ENCODE measurements at places on chromosomes 1 and 21.

GRCh38 chr1:204979891-204980649 lies 62.9 kb upstream of the CNTN2 start:
- DNase-seq = no peak

- no peak for DNase-seq
Measured at GRCh38 chr1:187433598-187433997, 604.8 kb downstream of the PLA2G4A start.

GRCh38 chr1:219049501-219049900 lies 124.2 kb upstream of the LYPLAL1 start:
- no peak for DNase-seq

DNA sequence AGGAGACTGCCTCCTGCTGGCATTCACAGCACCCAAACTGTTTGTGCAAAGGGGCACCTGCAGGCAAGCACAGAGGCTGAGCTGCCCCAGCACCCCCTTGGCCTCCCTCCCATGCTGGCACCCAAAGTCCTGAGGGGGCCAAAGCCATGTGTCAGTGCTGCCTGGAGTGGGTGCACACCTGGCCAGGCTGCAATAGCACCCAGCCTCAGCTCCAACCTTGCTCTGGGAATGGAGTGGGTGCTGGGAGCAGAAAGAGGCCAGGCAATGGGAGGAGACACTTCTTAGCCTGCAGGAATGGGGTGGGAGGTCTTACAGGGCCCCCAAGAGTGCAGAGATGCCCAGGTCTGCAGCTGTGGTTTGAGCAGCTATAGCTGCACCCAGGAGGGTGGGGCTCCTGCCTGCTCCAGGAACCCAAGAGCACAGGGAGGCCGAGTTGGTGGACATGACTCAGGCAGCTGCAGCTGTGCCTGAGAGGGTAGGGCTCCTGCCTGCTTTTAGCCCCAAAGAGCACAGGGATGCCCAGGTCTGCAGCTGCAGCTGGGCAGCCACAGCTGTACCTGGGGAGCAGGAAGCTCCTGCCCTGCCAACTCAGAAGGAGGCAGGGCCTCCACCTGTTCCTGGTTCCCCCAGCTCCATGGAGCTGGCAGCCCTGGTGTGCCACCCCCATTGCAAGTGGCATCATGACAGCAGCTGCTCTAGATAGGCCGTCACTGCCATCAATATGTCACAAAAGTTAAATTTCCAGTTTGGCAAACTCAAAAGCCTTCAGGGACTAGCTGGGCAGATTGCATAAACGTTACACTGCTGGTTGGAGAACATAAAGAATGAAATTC lies 5.3 kb upstream of the CHD1L start:
- no peak for DNase-seq

DNA sequence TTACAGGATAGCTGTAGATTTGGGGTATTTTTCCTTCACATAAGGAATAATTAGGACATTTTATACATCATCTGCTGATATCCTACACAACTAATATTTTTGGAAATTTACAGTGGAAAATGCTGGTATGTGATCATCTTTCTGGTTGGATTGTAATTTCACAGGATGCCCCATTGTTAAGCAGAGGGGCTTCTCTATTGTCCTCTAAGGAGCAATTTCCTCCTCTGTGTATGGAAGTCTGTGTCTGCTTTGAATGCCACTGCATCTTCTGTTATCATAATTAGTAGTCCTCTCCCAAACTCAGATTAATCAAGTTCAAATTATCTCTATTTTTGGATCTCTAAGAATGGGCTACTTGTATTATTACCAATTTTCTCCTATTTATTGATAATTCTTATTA lies 988.1 kb upstream of the B3GALT2 start:
- no peak for DNase-seq

GRCh38 chr1:84000954-84001495 lies 2.1 kb upstream of the TTLL7 start:
- no peak for DNase-seq

GRCh38 chr21:24097181-24097580 lies 1510.1 kb downstream of the MRPL39 start:
- DNase-seq = no peak

- no peak for DNase-seq
Measured at GRCh38 chr1:209370241-209370995, 213.1 kb upstream of the CAMK1G start.

DNA sequence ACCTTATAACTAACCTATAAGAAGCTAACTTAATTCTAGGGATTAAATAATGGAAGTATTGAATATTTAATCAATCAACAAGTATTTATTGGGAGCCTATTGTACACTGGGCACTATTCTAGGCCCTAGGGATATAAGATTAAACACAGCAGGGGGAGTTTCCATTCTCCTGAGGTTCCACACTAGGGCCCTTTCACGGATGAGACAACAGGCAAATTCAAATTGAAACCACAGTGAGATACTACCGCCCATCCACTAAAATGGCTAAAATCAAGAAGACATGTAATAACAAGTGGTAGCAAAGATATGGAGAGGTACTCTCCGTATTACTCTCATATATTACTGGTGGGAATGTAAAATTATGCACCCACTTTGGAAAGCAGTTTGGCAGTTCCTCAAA lies 674.4 kb downstream of the KIF26B start:
- DNase-seq = no peak

DNA sequence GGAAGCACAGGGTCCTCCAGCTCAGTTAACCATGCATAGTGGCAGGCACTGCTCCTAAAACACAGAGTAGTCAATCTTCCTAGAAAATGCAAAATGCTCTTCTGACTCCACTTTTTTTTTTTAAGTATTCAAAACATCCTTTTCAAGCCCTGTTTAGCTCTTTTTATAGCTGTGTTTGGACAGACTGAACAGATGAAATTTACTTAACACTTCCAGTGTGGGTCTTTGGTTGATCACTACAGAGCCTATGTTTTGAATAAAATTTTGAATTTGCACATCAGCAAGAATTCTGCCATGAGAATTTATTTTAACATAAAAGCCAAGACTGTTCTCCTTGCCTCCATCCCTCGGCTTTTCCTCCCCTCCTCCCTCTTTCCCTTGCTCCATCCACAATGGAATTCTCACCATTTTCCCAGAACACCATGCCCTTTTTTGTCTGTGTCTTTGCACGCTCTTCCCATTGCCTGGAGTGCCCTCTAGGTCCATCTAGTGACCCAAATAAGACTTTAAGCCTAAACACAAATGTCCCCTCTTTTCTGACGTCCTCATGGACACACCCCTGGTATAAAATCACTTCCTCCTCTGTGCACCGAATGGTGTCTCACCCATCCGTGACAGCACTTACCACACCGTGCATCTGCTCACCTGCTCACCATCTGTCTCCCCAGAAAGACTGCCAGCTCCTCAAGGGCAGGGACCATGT lies 24.0 kb upstream of the CPT2 start:
- peak; percentile 17 for DNase-seq

- no peak for DNase-seq
Measured at GRCh38 chr1:23906731-23907130, 6.4 kb downstream of the CNR2 start.

GRCh38 chr1:180930687-180931086 lies 18.0 kb downstream of the KIAA1614 start:
- DNase-seq = no peak

GRCh38 chr1:170623171-170623570 lies 40.8 kb upstream of the PRRX1 start:
- no peak for DNase-seq

GRCh38 chr1:153646672-153647345 lies 11.7 kb upstream of the SNAPIN start:
- DNase-seq = no peak

- no peak for DNase-seq
Measured at GRCh38 chr21:34511181-34511580, 829 bp downstream of the KCNE1 start.

DNA sequence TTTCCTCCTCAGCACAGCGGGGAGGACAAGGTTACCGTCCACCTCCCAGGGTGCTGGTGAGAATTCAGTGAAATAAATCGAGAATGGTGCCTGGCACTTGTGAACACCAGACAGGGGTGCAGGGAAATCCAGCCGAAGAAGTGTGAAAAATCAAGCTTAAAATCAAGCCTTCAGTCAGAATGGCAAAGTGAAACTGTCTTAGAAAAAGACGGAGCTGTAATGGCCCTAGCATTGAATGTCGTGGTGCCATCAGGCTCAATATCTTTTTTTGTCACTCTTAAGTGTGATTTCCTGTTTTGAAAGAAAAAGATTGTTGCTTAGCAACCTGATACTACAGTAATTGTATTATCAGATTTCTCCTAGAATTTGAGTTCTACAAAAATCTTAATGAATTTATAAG lies 22.1 kb downstream of the EDARADD start:
- DNase-seq = no peak

DNA sequence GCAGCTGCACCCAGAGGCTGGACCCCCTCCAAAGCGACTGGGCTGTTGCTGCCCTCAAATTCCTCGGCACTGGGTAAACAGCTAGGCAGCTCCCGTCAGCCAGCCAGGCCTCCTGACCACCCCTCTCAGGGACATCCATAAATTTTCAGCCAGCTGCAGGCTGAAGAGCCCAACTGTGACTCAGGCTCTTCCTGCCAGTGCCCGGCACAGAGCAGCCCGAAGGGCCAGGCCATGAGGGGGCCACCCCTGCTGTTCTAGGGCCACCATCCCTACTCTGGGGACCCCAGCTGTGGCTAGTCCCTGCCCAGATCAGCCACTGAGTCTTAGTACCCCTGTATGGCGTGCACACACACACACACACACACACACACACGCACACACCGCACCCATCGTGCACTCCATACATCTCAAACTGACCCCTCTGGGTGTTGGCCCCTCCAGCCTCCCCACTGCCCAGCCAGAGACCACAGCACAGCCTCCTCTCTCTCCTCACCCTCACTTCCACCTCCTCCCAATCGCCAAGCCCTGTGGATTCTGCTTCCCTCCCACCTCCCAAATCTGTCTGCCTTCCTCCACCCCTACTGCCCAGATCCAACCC lies 6.2 kb upstream of the LAPTM5 start:
- DNase-seq = no peak

- DNase-seq = no peak
Measured at GRCh38 chr1:229908689-229909088, 158.3 kb upstream of the GALNT2 start.

DNA sequence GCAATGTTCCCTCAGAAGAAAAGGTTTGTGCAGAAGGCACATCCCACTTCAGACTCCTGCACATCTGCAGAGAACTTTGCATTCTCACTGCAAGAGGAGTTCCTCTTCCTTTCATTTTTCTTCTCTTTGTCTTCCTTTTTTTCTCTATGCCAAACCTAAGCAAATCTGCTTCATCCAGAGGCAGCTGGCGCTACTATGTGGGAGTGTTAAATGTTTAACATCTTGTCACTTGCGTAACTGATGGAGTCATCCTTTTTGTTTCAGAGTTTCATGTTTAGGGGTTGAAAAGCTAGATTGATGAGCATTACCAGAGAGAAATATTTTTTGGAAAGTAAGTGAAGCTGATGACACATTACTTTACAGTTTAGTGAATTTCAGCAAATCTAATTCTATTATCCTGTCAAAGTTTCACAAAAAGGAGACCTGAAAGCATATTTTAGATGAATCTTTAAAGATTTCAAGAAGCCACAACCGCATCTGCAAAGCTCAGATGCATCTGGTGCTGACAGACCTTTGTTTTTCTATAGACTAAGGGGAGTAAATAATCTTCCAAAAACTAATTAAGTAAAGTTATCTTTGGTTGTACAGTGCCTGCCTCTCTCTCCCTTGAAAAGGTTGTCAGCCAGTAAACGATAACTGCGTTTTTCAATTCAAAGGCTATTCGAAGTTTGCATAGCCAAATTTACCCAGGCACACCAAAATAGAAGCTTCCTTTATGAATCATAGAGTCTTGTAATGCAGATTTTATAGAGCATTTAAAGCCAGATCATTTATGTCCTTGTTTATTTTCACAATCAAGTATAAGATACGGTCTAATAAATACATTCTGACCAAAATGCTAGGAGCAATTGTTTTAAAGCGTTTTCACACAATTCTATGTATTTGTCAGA lies 1.2 kb upstream of the LRRC53 start:
- no peak for DNase-seq

DNA sequence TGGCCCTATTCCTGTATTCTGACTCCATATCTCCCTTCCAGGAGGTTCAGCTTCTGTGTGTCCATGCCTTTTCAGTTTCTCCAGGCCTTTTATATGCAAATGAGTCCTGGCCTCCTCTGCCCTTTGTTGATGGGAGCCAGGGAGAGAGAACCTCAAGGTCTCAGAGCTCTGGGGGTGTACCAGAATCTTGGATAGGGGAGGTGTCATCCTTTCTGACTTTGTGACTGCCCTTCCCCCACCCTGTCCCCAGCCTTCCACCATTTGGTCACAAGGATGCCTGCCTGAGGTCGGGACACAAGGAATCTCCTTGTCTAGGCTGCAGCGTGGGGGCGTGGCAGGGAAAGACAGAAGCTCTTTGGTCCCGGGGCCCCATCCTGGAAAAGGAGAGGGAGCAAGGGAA lies 18.6 kb downstream of the LURAP1 start:
- DNase-seq = no peak

- no peak for DNase-seq
Measured at GRCh38 chr1:50343323-50343722, 79.9 kb downstream of the DMRTA2 start.

- DNase-seq = no peak
Measured at GRCh38 chr1:190477762-190478148, at the start of gene BRINP3. Gene BRINP3 (minus strand): TSS chr1:190477864.

GRCh38 chr1:163538667-163539066 lies 216.9 kb downstream of the NUF2 start:
- DNase-seq = no peak

- no peak for DNase-seq
Measured at GRCh38 chr1:77399250-77400086, 117.6 kb downstream of the AK5 start.

DNA sequence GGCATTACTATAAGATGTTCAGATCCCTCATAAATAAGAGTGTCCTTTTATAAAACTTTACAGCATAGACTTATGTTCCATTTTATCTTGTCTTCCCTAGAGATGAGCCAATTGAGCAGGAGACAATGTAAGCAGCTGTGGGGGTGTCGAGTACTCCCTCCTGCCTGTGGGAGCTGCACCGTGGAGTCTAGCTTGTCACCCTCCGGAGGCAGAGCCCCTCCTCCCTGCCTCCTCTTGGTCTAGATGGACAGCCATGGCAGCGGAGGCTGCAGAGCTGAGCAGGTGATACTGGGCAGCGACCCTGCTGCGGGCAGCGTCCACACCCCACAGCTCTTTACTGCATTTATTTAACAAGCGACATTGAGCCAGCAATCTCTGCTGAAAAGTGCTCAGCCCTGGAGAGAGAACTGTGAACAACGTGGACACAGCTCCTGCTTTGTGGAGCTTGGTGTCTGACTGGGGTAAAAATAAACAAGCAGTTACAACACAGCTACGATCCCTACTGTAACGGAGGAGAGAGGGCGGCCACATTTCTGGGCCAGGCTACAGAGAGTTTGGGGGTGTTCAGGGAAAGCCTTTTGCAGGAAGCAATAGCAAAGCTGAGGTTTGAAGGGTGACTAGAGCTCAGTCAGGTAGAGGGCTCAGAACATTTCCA lies 12.8 kb upstream of the KIF21B start:
- no peak for DNase-seq

- no peak for DNase-seq
Measured at GRCh38 chr1:231050395-231050794, 10.3 kb upstream of the FAM89A start.

GRCh38 chr1:5975133-5975880 lies 16.9 kb downstream of the NPHP4 start:
- no peak for DNase-seq

All from RCC 7860 (cell line).